ENCODE measurements at places on chromosomes 11 and 22.

DNA sequence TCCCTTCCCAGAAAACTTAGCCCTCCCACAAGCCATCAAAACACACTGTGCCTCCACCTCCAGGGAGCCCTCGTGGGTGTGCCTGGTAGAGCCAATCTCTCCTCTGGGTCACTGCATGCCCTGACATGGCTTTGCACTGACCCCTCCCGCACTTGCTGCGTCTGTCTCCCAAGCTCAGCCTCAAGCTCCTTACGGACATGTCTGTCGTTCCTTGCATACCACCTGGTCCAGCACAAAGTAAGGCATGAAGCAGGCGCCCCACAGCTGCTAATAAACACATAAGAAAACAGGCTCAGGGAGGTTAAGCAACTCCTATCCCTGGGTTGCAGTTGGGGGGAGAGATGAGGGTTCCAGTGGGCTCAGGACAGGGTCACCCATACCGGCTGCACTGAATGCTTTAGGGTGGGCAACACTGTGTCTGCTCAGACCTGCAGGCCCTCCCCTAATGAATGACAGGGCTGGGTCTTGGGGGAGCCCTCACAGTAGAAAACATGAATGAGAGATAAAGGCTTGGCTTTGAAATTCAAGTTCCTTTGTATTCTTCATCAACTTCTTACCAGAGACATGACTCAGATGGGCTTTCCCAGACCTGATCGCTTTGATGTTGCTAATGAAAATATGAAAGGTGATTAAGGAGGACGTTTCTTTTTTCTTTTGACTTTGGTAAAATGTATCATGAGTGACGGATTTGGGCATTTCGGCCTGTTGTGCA lies 38.0 kb downstream of the PHF21B start:
- DNase-seq, result no peak

- no peak for DNase-seq
These were observed 42.1 kb upstream of the CRTAM start for GRCh38 chr11:122796128-122796717.

DNA sequence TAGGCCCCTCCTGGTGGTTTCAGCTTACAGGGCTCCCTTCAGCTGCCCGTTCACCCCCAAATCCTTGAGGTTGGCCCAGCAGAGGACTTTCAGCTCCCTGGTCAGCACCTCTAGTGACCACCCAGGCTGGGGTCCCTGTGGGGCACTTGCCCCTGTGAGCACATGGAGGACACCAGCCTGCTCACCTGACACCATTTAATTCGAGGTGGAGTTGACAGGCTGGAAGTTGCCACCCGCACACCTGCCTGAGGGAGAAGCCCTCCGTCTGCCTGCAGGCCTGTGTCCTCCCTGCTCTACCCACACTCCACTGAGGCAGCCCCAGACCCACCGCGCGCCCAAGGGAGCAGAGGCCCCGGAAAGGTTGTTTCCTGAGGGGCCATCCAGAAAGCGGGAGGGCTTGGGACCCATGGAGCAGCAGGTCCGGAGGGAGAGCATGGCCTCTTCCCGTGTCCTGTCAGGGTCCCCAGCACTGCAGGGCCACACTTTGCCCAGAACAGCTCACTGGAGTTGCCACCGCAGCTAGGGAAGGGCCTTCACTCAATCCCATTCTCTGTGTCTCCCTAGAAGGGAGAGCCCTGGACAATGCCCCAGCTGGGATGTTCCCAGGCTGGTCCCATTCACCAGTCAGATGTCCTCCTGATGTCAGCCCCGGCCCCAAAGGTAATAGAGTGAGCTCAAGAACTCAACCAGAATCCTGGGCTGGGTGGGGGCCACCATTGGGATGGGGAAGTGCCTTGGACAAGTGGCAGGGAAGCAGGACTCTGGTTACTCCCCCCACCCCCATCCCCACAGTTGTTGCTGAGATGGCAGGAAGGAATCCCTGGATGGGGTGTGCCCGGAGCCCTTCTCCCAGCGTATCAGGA lies 82.4 kb downstream of the MED15 start:
- no peak for DNase-seq

DNA sequence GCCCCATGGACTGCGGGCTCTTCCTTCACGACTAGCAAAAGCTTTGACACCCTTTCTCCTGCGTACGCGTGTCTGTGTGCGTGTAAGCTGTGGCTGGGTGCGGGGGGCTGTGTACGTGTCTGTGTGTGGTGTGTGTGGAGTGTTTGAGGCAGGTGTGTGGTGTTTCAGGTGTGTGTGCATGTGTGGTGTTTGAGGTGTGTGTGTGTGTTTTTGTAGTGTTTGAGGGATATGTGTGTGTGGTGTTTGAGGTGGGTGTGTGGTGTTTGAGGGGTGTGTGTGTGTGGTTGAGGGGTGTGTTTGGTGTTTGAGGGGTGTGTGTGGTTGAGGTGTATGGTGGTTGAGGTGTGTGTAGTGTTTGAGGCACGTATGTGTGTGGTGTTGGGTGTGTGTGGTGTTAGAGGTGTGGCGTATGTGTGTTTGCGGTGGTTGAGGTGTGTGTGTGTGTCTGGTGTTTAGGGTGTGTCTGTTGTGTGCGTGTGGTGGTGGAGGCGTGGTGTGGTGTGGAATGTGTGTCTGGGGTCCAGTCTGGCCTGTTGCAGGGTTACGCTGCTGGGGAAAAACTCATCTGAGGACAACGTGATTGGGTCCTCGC lies 687 bp upstream of the ARSA start:
- DNase-seq, result no peak

DNA sequence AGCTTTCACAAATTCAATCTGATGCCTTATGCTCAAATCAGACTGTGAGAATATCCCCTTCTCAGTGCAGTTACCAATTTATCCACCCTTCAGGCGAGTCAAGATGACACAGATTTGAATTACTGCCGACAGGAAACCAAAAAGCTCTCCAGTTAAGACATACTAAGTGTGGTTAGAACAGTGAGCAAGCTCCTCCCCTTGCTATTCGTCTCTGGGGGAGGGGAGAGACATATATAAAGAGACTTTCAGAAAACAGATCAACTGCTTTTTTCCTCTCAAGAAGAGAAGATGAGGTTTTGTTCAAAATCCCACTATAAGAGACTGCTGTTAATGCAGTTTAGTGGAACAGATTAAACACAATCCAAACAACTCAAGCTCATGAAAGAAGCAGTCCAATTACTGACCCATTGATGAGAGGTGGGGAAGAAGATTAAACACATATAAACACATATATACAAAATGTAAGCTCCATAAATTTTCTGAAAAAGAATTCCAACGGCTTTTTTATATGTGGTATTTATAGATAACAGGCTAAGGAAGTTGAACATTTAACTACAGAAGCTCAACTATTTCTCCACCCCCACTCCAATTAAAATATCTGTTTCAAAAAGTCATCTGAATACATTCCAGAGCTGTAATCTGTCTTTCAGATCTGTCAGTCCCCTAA lies 102.7 kb downstream of the MRTFA start:
- DNase-seq, result no peak

DNA sequence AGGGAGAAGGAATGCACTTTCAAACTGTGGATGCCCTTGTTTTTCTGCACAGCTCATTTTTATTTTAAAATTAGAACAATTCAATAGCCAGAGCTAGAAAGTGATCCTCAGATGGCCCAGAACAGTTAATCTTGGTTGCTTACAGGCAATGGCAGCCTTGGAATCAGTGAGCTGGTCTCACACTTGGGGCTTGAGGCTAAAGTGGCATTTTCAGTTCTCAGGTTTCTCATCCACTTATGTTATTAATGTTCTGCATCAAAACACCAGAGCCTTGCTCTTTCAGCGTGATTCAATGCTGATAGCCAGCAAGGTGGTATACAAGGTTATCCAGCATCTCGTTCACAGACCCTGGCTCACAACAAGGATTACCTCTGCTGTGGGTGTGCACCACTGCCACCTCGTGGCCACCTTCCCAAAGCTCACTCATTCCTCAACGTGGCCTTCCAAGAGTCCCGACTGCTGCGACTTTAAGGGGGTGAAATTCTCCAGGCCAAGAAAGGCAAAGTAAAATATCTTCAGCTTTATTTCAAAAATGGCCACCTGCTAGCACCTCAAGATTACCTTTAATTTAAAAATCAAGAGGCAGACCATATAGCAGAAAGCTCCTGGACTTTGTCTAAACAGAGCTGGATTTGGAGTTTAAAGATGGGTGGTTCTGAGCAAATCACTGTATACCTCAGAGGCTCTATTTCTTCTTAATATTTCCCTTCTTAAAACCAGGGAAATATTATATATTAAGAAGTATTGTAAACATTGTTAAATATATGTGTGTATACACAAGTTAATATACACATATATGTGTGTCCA lies 34.2 kb upstream of the FSHB start:
- DNase-seq, result peak; percentile 57

DNA sequence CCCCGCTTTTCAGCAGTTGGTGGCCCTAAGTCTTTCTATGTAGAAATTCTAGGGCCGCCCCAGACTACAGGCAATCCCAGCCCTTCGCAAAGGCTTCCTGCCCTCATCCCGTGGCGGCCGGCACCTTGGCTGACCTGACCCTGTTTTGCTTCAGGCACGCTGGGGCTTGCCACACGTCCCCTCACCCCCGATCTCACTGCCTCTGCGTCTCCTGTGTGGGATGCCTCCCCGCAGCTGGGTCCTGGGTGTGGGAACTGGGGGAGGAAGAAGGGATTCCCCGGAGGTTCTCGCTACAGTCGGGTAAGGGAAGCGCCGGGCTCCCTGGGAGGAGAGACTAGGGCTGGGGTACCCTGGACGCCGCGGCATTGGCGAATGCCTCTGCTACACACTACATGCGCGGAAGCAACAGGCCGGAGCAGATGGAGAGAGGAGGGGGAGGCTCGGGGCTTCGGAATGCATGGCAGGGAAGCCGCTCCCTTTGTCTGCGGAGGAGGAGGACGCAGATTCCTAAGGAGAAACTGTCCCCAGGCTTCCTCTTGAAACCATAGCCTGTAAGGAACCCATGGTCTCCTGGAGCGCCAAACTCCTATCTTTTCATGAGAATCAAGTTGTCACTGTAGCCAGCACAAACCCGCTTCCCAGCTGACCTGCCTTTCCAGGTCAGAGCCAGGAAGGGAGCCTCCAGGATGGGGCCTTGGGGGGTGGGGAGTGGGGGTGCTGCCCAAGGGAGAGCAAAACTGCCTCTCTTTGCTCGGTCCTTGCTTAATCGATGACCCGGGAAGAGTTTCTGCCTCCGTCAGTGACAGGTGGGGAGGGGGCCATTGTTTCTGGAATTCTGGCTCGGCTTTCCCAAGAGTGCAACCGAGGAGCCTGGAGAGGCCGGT lies 1.4 kb downstream of the DTX4 start:
- no peak for DNase-seq

DNA sequence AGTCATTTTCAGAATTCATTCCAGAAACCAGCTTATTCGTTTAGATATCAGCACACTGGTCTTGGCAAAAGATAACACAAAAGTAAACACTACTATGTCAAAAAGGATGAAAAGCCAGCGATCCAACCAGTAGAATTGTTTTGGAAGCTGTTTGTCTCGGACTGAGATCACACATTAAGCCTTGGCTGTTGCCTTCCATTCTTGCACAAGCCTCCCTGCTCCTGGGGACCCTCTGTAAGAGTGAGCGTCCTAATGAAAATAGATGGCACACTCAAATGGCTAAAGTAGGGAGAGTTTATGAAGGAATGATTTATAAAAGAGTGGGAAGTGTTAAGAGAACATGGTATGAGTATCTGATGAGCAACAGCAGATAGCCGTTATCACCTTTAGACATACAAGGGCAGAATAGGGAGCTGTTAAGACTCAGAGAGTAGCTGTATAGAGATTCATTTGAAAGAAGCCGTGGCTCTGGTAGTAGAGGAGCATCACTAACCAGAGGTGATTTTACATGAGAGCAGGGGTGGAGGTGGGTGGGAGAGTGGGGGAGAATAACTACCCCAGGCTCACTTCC lies 25.2 kb downstream of the PDE3B start:
- DNase-seq, result no peak

DNA sequence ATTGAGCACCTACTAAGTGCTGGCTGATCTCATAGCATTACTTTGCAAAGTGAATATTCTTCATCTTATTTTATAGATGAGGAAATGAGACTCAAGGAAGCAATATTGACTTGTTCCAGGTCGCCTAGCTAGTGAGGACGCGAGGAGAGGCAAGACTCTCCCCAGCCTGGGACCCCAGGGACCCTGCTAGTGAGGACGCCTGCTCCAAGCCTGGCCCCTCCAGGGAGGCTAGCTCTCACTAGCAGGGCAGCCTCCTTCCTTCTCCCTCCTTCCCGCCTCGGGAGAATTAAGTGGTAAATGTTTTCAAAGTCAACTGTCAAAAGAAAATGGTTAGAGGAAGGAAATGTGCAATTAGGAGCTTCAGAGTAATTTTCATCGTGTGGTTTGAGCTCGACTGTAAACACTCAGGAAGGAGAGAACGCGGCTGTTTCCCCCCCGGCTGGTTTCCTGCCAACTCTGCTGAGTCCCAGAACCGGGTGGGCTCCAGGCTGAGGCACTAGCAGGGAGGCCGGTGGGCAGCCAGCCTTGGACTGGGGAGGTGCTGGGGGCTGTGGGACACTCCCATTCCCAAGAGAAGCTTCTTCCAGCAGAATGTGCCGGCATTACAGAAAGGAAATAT lies 17.9 kb downstream of the MYEOV start:
- DNase-seq, result no peak

DNA sequence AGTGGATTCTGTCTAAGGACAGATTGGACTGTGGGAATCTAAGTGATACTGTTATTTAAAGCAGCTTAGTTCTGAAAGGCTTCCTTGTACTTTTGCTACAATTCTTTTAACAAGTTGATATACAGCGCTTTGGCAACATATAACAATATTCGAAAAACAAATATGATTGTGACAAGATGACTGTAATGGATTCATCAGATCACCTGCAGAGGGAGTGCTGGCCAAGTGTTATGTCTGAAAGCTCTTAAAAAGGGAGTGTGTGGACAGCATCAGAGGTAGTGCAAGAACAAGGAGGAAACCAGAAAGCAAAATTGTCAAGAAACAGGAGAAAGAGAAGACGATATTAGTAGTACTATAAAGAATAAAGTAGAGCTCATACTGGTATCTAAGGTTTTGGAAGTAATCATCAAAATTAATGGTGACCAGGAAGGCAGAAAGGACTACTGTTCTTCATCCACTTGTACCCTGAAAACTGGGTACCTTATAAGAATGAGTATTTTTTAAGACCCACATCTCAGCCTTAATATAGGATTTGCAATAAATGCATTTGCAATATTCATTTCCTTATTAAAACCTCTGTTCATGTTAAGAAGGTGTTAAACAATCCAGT lies 1112.0 kb upstream of the CCDC90B start:
- DNase-seq, result no peak
